Right forelimb (tissue), 1 donor: ENCODE measurements at places on chromosomes 13 and 19.

DNA sequence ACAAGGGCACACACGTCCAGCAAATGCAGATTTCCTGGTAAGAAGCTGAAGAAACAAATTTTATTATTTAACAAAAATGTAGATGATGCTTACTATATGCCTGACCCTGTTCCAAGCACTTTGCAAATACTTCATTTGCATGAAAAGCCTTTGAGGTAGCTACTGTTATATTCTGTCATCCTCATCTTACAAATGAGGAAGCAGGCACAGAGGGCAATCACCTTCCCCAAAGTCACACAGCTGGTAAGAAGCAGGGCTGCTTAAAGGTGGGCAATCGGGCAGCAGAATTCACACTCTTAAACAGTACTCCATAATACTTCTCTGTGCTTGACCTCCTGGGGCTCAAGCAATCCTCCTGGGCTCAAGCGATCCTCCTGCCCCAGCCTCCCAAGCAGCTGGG lies 18.3 kb upstream of the PNMA8C start:
- DNase-seq: no peak

GRCh38 chr13:45752510-45752909 lies 50.4 kb downstream of the CBY2 start:
- no peak for DNase-seq

DNA sequence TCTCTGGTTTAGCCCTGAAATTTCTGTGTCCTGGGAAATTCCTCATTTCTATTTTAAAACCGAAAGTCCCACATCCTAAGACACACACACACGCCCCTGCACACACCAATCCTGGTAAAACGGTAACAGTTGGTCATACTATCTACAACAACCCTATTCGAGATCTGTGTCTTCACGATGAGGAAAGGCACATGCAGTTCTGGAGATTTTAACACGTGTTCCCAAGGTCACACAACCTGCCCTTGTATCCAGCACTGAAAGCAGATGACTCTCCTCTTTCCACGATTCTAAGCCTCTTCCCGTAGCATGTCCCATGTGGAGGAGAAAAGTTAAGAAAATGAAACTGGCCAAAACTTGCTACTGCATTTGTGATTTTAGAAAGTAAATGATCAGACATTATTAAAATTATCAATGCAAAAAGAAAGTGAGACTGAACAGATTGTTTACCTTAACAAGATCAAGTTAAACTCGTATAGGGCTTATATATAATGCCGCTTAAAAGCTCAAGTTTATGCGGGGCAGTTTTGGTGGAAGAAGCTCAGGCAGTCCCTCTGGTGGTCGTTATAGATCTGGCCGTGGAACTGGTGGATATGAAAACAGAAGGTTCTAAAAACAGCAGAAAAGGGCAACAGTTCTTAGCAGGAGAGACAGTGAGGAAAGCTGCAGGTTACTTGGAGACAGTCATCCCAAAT lies 32.7 kb downstream of the VSTM1 start:
- DNase-seq: no peak

DNA sequence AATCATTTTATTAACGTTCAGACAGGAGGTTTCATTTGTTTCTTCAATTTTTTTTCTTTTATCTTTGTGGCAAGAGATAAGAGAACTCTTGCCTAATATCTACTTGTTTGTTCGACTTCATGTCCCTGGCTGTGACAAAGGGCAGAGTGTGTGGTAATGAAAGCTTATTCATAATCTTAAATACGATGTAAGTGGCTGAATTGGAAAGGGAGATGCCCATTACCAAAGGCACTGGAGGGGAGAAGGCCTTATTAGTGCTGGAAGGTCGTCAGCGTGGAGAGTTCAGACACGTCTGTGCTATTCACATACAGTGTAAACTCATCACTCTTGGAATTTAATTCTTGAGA lies 54.0 kb downstream of the RFC3 start:
- DNase-seq: no peak

DNA sequence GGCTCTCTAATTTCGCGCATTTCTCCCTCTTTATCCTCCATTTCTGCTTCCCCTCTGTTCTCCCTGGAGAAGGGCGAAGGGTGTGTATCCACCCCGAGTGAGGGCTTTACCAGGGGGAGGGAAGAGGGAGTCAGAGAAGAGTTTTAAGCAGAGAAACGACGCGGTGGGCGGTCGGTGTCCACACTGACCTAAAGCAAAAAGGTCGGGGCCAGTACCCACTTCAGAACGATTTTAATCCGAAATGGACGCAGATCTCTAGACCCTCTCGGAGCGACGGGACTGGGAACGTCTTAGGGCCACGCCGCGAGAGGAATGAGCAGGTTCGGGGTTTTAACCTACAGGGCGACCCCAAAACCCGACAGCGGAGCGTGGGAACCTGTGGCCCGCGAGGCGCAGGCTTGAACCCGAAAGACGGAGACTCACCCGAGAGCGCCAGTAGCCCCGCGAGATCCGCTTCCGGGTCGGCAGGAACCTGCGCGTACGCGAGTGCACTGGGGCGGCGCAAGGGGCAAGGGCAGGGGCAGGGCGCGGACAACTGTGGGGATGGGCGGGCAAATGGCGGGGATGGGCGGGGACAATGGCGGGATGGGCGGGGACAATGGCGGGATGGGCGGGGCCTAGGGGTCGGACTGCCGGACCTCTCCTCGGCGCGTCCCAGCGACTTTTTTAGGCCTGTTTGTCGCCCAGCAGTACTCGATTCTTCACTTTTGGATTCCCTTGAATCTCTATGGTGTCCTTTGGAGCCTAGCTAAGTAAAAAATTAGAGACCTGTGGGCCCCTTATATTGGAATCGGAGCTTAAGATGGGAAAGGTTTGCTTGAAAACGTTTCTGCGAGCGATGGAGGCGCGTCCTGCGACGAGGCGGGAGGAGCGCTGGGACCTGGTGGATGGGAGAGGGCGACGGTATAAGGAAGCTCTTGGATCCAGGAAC lies at the start of gene ZNF677:
TSS of gene ZNF677 (minus strand) at position 463 of the 931 bp plus-strand sequence. CDS start 3,323 bp downstream, outside the sequence.
- peak; percentile 93 for DNase-seq

- DNase-seq: no peak
Measured at GRCh38 chr19:6588508-6589345, 2.2 kb downstream of the CD70 start.

DNA sequence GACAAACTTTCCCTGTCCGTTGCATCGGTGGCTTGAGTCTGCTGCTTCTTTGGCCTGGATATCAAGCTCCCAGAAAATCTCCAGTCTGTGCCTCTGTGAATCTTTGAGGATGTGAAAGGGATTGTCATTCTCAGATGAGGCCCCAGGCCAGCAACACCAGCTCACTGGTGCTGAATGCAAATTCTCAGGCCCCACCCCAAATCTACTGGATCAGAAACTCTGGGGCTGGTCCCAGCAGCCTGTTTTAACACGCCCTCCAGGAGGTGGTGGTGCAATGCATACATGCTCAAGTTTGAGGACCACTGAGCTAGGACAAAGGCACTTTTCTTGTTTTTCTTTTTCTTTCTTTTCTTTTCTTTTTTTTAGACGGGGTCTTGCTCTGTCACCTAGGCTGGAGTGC lies 23.6 kb downstream of the TNFSF11 start:
- no peak for DNase-seq

GRCh38 chr13:112209711-112210110 lies 142.8 kb downstream of the SOX1 start:
- no peak for DNase-seq

DNA sequence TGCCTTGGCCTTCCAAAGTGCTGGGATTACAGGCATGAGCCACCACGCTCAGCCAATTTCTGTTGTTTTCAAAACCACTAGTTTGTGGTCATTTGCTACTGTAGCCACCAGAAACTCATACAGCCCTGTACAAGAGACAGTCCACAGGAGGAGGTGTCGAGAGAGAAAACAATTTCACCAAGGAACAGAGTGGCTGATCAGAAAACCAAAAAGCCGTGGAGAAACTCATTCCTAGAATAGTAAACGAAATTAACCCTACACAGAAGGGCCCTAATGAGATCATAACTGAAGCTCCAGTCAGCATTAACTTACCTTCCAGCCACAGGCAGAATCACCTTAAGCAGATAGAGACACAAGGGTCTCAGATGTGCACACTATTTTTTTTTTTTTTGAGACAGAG lies 3.8 kb upstream of the CCDC124 start:
- no peak for DNase-seq

GRCh38 chr13:40146611-40147117 lies 491.2 kb downstream of the COG6 start:
- no peak for DNase-seq

DNA sequence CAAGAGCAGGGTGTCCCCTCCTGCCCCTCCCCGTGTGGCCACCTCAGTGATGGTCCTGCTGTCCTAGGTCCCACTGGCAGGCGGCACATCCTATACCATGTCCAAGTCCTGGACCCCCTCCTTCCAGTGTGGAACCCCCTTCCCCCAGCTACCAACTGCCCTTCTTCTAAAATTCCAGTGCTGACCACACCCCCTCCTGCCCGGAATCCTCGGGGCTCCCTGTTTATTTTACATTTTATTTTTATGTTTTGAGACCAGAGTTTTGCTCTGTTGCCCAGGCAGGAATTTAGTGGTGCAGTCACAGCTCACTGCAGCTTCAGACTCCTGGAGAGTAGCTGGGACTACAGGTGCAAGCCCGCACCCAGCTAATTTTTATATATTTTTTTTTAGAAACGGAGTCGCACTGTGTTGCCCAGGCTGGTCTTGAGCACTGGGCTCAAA lies 945 bp upstream of the CPAMD8 start:
- no peak for DNase-seq

DNA sequence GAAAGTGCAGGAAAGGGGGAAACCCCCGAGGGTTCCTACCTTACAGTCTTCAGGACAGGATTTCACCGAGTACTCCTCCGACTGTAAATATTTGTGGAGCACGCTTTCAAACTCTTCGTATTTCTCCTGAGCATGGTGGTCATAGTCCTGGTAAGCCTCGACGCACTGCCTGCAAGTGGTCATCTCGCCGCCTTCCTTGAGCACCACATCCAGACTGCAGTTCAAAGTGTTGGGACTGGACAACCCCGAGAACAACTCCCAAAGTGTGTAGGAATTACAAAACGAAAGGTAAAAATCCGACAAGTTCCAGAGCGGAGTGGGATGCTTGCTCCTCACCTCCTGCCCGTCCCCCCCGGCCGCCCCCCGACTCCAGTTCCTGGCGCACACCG lies 349.7 kb downstream of the LIG4 start:
- no peak for DNase-seq

DNA sequence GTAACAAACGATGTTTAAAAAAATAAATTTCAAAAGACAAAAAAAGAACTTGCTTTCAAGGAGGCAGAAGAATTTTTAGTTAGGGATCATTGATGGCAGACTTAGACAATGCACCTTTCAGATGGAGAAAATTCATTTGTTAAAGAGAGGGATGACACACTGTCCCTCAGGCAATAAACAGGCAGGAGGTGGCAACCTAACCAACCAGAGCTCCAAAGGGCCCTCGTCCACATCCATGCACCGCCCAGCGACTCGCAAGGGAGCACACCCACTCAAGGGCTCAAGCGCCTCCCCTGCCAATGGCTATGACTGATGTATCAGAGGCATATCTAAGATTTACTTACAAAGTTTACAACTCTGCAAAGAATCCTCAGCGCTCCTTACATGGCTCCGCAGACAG lies 81.9 kb downstream of the TUBGCP3 start:
- DNase-seq: no peak

DNA sequence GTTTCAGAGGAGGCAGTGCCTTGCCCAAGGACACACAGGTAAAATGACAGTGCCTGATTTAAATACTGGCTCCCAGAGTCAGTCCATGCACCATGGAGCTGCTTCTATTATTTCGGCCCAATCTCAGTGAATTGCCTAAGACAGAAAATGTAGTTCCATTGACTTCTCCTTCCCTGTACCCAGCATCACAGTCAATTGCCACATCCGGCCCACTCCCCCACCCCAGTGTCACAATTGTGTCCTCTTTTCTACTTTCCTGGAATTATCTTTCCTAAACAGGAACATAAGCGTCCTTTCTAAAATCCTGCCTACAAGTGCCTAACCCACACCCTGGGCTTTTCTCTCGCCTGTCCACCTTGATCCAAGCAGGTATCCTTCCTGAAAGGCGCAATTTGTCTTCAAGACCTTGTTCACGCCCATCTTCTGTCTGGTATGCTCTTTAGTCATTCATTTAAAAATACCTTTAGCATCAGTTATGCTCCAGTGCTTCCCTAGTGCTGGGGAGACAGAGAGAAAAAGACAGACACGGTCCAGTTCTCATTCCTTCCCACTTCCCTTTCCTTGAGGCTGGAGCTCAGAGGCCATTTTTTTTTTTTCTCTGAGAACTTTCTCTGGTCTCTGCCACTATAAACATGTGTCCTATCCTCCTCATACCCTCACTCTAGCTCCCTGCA lies 411.4 kb downstream of the LIG4 start:
- DNase-seq: no peak

- no peak for DNase-seq
Measured at GRCh38 chr19:35240327-35240726, 8.5 kb upstream of the LSR start.

- no peak for DNase-seq
Measured at GRCh38 chr13:40480012-40480914, 186.2 kb downstream of the FOXO1 start.

DNA sequence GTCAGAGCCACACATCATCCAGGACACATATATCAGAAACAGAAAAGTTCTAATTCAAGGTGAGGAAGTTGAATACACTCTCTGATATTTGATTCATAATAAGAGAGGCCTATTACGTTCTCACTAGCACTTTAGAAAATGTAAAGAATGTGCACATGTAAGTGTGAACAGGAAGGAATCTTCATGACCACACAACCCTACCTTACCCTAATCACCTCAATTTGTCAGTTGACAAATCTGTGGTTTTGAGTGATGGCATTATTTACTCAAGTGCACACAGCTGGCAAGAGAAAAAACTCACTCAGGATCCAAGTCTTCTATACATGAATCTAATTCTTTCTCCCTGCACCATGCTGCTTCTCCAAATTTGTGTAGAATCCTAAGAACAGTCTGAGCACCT lies 445.8 kb downstream of the SUCLA2 start:
- no peak for DNase-seq

DNA sequence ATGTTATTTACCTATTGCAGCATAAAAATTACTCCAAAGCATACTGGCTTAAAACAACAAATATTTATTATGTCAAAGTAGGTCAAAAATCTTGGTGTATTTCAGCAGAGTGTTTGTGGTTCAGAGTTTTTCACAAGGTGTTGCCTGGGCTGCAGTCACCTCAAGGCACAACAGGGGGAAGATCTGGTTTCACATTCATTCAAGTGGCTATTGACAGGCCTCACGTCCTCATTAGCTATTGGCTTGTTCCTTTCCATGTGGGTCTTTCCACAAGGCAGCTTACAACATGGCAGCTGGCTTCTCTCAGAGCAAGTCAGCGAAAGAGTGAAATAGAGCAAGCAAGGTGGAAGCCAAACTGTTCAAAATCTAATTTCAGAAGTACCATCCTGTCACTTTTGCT lies 602.9 kb downstream of the OLFM4 start:
- DNase-seq: no peak

DNA sequence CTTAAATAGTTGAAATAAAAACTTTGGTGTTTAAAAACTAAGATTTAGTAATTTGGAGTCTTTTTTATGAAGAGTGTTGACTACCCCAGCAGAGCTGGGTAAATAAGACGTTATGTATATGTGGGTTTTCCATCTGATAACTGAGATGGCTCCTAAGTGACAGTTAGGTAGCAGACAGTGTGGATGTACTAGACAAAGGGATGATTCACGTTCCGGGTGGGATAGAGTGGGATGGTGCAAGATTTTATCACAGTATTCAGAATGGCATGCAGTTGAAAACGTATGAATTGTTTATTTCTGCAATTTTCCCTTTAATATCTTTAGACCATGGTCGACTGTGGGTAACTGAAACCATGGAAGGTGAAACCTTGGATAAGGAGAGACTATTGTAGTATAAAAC lies 50.4 kb downstream of the NAA16 start:
- no peak for DNase-seq
